Right renal pelvis (tissue), 4 donors: ENCODE measurements at places on chromosomes 6 and 20. TPM values are rescaled to one million over a fixed set of nuclear protein-coding genes. Genes with fewer than 3 reads are reported as not detected.

The AKAP12 gene
- polyA plus RNA-seq: 165 TPM

The NHLRC1 gene
- polyA plus RNA-seq: 2.2 TPM

The KHDC1L gene
- 0.34 TPM for polyA plus RNA-seq

The MLN gene
- 1.0 TPM for polyA plus RNA-seq

The PROKR2 gene
- not detected for polyA plus RNA-seq

The OR2H1 gene
- not detected for polyA plus RNA-seq

The CST4 gene
- not detected for polyA plus RNA-seq

The NKAPL gene
- polyA plus RNA-seq: 2.5 TPM

DNA sequence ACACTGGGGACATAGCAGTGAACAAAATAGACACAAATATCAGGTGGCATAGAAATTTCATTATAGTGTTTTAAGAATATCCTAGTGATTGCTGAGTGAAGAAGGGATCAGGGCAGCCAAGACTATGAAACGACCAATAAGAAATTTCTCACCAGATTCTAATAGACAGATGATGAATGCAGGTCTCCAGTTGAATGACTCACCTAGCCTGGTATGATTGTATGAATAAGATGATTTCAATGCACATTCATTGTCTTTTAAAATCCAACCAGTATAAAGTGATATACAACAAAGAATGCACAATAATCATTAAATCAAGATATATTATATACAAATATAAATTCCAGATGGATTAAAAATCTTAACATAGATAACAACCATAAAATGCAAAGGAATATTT is 124.5 kb upstream of the TENT5A start:
- DNase-seq: no peak

DNA sequence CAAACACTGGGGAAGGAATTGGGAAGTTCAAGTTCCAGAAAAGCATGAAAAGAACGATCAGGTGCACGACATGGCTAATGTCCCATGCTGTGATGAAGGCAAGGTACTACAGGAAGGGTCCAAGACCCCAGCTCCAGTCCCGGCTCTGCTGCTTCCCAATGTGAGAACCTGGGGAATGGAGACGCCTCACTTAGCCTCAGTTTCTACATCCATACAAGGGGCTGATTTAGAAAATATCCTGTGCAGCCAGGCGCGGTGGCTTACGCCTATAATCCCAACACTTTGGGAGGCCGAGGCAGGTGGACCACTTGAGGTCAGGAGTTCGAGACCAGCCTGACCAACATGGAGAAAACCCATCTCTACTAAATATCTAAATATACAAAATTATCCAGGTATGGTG is 80.7 kb upstream of the NFATC2 start:
- no peak for DNase-seq

DNA sequence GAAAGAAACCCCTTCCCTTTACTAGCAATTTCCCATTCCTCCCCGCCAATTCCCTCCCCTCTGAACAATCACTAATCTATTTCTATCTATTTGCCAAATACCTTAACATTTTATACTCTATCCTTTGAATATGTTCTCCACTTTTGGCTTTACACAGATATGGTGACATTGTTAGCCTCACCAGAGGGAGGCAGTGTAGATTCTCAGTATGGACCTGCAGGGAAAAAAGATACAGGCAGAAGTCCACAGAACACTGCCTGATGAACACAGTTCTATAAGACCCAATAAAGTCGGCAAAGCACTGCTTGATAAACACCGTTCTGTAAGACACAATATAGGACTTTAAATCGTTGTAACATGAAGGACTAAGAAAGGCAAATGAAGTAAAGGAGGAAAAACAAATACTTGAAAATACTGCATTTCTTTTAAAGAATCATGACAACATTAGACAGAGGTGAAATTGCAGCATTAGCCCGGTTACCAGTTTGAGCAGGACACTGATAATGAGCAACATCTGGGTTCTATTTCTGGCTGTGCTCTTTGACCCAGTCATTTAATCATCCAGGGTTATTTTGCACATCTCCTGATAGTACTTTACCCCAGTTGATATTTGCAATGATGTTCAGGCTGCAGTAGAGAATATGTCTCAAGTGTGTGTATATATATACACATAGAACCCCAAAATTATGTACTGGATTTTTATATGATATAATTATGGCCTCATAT is 296.8 kb downstream of the UTRN start:
- no peak for DNase-seq

DNA sequence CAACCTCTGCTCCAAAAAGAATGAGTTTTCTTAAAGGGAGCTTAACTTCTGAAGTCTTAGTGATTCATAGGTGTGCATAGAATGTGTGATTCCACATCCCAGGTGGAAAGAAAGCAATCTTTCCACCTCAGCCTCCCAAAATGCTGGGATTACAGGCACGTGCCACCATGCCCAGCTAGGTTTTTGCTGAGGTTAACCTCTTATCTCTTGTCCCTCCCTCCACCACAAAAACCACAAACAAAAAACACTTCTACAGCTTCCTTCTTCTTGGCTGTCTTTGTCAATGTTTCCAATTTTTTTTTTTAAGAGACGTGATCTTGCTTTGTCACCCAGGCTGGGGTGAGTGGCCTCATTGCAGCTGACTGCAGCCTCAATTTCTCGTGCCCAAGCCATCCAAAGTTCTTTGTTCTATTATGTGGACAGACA is 8.1 kb upstream of the CSE1L start:
- no peak for DNase-seq

DNA sequence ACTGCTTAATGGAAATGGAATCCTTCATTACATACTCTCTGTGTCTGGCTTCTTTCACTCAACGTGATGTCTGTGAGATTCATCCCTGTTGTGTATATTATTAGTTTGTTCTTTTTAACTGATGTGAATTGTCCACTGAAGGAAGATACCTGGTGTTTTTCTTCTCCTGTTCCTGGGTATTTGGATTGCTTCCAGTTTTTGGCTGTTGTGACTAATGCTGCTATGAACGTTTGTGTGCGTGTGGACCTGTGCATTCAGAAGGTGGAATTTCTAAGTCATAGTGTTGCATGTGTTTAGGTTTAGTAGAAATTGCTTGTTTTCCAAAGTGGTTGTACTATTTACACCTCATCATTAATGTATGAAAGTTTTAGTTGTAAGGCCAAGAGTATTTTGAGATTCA is 3.8 kb downstream of the TULP4 start:
- no peak for DNase-seq

GRCh38 chr6:134074151-134075055 is 22.0 kb upstream of the SLC2A12 start:
- no peak for DNase-seq

DNA sequence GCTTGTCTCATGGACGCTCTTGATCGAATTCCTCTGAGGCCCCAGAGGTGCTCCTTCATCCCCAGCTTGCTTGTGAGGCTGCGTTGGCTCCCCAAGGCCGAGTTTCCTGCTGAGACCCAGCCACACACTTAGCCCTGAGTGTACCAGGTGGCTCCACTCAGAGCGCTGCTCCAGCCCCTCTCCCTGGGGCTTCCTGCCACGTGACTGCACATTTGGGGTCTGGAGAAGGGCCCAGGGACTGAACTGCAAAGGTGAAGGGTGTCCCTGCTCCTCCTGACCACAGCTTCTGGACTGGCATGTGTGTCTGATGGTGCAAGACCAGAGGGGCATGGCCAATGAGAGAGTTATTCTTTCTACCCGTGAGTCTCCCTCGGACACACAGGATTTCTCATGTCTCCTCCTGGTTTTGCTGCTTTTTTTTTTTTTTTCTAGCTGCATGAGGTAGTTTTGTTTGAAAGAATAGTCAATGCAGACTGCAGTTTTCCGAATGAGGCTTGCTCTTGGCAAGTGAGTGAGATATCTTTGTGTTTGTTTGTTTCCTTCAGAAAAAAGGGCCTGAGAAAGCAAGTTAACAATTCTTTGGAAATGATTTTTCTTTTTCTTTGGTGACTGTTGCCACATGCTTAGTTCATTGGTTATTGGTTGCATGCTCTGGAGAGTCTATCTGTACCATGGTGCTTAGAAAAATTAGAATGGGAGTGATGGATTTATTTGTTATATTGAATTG is 3.1 kb upstream of the ZNF831 start:
- DNase-seq: no peak

GRCh38 chr6:158262082-158262481 is 50.2 kb upstream of the TULP4 start:
- no peak for DNase-seq

- no peak for DNase-seq
Observed at GRCh38 chr6:132144456-132144855, 193.3 kb upstream of the CCN2 start.

DNA sequence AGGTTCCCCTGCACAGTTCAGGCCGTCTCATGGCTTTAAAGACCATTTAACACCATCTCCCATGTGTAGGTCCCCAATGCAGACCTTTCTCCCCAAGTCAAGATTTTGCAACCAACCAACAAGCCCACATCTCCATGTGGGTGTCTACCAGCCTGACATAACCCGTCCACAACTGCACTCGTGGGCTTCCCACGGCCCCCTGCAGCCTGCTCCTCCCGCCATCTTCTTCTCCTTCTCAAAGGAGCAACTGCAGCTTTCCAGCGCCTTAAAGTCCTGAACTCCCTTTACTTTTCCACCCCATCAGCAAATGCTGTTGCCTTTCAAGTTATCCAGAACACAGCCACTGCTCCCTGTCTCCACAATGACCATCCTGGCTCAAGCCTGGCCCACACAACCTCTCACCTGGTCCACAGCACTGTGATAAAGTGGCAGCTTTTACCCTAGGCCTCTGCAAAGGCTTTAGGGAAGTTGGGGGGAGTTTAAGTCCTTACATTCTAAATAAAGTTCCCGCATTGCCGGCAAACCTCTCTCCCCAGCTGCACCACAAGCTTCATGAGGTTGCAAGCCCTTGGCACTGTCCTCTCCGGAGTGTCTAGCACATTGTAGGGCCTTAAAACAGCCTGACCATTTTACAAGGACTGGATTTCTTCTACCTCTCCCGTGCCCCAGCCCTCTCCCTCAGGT is 140.5 kb downstream of the PREX1 start:
- DNase-seq: no peak

GRCh38 chr6:3183066-3183465 is 25.7 kb upstream of the TUBB2A start:
- no peak for DNase-seq

DNA sequence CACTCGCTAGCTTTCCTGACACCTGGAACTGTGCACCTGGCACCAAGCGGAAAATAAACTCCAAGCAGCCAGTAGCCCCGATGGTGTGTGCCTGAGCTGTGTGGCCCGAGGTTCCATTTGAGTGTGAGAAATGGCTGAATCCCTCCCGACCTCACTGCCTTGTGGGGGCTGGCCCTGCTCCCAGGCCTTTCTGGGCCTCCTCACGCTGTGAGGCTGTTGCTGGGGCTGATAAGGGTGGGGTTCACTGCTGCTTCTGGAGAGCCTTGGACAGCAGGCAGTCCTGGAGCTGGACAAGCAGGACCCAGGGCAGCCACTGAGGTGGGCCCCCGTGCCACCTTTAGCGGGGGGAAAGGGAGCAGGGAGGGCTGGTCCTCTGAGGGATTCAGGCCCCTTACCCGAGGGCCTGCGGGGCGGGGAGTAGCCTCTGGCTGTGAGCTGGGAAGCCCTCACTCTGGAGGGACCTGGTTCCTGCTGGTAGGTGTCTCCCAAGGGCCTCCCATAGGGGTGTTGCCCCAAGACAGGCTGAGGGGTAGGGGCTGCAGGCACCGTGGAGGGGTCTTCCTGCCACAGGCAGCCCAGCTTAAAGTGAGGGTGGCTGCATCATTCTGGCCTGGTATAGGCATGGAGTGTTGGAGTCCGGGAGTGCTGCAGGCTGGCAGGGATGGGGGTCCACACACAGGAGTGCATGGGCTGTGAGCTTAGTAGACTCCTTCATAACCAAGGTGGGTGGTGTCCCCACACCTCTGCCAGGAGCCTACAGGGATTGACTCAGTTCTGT is 1.7 kb downstream of the PPDPF start:
- DNase-seq: no peak

DNA sequence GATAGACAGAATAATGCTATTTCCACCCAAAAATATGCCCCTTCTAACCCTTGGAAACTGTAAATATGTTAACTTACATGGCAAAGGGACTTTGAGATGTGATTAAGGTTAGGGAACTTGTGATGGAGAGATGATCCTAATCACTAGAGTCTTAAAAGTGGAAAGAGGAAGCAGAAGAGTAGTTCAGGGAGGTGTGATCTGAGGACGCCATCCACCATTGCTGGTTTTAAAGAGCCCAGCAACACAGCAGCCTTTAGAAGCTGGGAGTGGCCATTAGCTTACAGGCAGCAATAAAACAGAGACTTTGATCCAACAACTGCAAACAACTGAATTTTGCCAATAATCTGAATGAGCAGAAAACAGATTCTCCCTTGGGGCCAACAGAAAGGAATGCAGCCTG is 30.6 kb downstream of the ZNF311 start:
- no peak for DNase-seq

DNA sequence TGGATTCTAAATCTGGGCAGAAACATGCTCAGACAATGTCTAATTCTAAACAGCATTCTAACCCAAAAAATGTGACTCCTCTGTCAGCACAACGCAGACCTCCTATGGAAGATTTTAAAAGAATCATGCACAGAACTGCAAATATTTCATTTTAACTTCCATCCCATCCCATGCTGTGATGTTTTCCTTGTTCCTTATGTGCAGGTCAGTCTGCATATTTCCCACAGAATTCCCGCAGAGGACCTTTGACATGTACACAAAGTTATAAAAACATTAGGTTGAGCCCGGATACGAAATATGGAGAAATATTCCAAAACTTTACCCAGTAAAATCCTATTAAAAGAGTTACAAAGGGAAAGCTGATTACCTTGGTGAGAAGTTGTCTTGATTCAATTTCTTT is 467.1 kb upstream of the EPHA7 start:
- no peak for DNase-seq

DNA sequence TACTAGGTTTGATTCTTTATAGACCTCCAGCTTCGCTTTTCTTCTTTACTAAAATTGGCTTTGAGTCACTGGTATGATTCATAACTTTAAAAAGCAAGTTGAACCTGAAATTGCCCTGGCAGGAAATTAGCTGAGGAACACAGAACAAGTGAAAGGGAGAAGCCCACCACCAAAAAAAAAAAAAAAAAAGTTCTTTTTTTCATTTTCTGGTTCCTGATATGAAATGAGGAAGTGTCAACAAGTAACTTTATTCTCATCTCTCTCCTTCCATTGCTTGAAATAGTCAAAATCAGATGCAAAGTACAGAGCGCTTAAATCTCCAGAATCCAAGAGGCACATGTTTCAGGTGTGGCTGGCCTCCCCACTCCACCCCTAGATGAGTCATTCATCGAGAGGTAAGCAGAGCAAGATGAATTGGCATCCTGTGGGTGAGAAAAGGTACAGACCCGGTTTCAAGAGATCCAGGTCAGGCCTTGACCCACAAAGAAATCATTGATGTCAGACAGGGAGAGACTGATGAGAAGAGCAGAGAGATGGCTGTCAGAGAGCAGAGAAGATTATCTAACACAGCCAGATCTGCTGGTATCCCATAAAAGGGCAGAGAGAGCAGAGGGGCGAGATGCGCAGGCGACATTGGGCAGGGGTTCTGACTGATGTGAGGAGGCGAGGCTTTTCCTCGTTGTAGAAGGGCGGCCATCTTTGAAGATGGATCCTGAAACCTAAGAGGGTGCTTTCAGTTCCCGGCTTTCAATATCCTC is 54.8 kb upstream of the MBOAT1 start:
- DNase-seq: no peak

- no peak for DNase-seq
Observed at GRCh38 chr6:81480139-81480538, 272.3 kb downstream of the TENT5A start.
